ENCODE measurements at places on chromosomes 7 and 10.

DNA sequence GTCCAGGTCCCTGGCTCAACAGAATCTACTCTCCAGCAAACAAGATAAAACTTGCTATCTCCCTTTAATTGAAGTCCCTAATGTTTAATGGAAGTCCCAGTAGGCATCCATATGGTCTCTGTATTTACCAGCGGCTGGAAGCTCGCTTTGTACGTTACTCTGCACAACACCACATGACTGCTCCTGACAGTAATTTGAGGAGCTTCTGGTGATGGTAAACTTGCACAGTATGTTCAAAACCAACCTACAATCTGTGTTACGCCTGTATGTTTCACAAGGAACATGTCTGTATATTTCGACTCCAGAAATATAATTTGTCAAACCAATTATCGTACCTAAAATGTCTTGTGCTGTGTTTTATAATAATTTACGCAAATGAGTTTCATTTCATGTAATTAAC is 4.4 kb upstream of the TECPR1 start:
- DNase-seq, result no peak

GRCh38 chr10:116190883-116191282 is 82.1 kb downstream of the GFRA1 start:
- DNase-seq, result no peak

DNA sequence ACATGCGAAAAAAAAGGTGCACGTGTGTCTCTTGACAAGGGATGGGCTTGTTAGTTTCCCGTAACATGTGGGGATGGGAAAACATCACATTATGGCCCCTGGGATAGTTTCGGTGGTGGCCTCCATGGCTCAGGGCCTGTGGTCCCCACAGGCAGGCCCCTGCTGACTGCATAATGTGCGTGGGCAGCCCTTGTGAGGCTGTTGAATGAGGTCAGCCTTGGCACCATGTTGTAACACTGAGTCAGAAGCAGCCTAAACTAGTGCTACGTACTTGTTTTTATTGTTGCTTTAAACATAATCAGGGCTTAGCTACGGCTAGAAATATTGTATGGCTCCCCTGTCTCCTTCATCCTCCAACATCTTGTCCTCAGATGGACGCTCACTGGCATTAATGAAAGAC is 80.6 kb downstream of the BEND7 start:
- peak; percentile 3 for DNase-seq

DNA sequence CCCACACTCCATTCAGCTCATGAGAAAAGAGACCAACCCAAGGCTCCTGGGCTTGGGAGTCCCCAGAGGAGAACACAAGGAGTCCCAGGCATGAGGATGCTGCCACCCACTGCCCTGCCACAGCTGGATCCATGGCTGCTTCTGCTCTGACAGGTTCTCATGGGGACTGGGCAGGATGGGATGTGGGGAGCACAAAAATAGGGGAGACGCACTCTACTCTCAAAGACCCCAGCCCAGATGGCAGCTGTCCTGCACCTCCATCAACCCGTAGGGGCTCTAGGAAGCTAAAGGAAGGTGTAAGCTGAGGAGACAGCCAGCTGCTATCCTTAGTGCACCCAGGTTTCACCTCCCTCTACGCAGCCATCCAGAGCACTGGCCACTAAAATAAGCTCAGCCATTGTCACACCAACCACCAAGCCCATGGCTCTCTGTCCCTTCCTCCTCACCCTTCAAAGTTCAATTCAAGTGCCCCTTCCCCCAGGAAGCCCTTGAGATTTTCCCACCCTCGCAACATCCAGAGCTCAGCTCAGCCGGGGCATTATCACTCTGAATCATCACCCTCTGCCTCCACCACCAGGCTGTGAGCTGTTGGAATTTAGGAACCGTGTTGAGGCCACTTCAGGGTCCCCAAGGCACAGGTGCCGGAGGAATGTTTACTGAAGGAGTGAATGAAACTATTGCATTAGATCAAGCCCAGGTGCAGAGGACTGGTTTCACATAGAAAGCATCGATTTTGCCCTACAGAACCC is 142.1 kb downstream of the GRID1 start:
- no peak for DNase-seq

DNA sequence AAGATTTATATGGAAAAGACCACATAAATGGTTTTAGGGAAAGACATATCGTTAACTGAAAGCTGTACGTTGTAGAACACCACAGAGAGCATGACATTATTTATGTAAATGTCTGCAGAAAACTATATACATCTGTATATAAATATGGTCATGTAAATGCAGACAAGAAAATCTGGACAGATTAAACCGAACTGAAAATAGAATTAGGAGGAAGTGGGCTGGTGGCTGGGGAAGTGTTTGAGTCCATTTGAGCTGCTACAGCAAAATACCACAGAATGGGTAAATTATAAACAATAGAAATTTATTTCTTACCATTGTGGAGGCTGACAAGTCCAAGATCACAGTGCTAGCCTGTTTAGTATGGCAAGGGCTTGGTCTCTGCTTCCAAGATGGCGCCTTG is 56.3 kb upstream of the USP6NL start:
- no peak for DNase-seq

DNA sequence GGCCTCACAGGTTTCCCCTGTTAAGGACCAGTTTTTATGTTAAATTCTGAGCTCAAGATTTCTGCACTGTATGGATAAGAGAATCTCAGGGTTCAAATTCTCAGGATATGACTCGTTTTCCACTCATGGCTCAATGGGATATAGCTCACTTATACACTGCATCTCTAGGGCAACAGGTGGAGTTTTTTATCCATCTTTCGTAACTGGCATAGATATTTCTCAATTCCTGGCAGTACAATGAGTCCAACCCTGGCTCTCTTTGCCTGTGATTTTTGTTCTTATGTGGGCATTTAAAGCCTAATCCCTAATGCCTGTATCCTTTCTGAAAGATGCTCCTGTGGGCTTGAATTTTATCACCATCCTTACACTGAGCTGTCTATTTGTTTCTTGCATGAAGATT is 7.6 kb downstream of the CCDC172 start:
- DNase-seq, result no peak

GRCh38 chr7:95213809-95214492 is 110.4 kb downstream of the PON1 start:
- no peak for DNase-seq

- DNase-seq, result no peak
Measured at GRCh38 chr10:10519674-10520073, 498.0 kb upstream of the CELF2 start.

GRCh38 chr10:8656261-8656660 is 601.8 kb downstream of the GATA3 start:
- DNase-seq, result no peak

- DNase-seq, result no peak
Measured at GRCh38 chr7:152751449-152752141, 8.0 kb upstream of the ACTR3B start.

- no peak for DNase-seq
Measured at GRCh38 chr10:1629326-1630198, 107.8 kb downstream of the ADARB2 start.

DNA sequence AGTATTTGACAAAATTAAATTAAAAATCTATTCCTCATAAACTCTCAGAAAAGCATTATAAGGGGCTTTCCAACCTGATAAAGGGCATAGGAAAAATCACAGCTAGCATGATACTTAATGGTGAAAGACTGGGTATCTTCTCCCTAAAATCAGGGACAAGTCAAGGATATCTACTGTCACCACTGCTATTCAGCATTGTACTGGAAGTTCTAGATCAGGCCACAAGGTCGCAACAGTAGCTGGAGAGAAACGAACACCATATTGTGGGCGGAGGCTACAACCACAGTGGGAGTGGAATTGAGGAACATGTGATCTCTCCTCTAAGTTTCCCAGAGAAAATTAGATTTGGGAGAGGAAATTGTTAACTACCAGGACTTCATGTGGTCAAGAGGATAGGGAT is 70.0 kb upstream of the NAMPT start:
- no peak for DNase-seq

DNA sequence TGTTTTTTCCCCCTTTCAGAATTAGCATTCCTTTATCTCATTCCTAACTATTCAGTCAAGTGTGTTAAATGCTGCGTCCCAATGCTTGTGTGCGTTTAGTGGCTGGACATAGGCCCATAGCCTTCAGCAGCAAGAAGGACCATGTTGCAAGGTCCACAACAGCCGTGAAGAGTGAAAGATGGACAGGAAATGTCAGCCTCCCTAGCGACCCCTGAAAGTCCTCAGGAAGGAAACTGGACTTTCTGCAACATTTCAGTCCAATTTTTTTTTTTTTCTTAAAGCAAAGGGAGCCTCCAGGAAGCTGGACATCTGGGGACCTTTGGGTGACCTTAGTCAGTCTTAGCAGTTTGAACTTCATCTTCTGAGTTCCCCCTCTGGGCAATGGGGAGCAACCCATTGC is 550.7 kb upstream of the MGMT start:
- DNase-seq, result no peak

DNA sequence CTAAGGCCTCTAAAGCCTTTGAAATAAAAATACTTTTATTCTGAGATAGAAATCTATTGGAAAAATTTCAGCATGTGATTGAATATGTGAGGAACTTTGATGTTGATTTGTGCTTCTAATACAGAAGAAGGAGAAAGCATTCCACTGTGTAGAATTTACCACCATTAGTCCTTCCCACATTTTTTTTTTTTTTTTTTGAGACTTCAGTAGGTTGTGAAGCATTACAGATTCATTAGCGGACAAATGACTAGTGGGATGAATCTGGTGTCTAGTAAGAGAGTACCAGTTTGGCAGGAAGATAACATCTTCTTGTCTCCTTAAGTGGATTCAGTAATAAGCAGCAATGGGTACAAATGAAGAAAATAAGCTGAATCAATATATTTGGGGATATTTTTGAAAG is 95.5 kb downstream of the ANKRD30A start:
- no peak for DNase-seq

GRCh38 chr10:78042752-78043104 is 9.1 kb downstream of the RPS24 start:
- no peak for DNase-seq

DNA sequence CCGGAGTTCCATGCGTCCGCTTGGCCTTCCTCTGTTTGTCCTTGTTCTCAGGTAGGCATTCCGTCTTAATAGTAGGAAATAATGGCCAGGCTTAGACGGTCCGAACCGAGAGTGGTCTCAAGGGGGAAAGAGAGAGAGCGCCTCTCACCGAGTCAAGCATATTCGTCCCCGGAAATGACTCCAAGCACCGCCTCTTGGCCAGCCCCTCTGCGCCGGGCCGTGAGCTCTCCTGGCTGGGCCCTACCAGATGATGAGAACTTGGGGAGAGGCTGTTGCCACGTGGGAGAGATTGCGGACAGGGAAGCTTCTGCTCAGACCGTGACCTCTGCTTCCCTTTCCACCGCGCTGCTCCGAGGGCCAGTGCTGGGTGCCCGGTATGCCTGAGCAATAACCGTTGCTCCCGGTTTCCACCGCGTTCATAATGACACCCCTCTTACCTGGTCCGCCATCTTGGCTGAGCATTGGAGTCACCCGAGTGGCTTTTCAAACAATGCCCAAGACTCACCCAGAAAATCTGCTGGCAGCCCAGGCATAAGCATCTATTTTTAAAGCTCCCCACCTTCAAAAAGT is 251.1 kb upstream of the SHH start:
- DNase-seq, result no peak

DNA sequence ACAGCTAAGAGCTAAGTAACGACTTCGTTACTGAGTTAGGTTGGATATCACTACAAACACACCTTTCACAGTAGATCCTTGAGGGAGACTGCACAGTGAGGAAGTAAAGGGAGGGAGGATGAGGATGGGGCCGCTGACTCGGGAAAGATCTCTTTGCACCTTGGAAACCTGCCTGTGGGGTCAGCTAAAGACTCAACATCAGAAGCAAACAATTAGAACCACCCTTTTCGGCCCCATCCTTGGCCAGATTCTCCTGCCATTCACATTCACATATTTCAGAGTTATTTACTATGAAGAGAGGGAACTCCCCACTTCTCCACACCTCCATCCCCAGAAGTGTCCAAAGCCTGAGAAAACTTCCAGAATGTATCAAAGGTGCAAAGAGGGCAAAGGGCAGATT is 47.1 kb downstream of the CLEC2L start:
- no peak for DNase-seq

- no peak for DNase-seq
Measured at GRCh38 chr7:1218541-1219165, 14.0 kb upstream of the UNCX start.

DNA sequence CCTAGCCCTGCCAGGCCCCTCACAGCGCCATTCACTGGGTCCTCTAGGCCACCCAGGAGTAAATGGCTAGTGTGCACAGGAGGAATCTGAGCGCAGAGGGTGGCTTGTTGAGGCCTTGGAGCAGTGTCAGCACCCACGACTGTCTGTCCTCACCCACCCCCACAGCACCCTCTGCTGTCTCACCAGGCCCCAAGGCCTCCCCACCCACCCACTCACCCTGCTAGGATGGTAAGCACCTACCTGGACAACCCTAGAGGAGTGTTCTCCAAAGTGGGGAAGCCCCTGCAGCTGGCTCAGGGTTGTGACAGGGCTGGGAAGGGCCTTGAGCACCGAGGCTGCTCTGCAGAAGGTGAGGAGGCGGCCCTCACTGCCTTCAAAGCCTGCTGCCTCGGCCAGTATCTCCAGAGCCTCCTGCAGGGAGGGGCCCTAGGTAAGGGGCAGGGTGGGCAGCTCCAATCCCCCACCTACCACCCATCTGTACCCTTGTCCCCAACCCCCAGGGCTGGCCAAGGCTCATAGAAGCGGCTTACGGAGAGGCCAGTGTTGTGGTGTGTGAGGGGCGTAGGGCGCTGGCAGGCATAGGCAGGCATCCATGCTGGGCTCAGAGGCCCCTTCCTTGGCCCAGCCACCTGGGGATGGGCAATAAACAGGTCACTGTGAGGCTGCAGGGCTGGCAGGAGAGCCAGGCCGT is 2.9 kb downstream of the POLM start:
- DNase-seq, result no peak

DNA sequence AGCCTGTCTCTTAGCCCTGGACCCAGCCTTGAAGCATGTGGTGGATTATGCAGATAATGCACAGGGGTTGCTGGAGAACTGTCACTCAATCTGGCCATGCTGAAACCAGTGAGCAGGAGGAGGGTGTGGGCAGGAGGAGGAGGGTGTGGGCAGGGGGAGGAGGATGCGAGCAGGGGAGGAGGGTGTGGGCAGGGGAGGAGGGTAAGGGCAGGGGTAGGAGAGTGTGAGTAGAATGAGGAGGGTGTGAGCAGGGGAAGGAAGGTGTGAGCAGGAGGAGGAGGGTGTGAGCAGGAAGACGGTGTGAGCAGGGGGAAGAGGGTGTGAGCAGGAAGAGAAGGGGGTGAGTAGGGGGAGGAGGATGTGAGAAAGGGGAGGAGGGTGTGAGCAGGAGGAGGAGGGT is 18.8 kb downstream of the CAMK2B start:
- DNase-seq, result no peak

DNA sequence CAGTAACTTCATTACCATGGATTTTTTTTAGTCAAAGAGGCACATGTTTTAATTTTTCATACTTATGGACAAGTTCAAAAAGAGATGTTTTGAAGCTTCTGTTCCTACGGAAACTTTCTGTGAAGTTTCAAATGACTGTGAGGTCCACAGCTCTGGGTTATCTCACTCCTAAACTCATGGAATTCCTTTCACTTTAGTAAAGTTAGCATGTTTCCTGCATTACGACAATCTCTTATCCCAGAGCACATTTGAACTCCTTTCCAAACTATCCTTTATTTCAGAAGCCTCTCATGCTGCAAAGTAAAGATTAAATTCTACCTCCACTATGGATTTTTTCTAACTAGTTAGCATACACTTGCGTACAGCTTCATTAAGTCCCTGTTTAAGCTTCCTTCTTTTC is 15.3 kb upstream of the ADD3 start:
- DNase-seq, result no peak

- no peak for DNase-seq
Measured at GRCh38 chr10:125049216-125049881, 107.4 kb downstream of the ZRANB1 start.

GRCh38 chr7:140062118-140062527 is 628 bp downstream of the PARP12 start:
- DNase-seq, result no peak

GRCh38 chr10:92219559-92219958 is 71.3 kb downstream of the CPEB3 start:
- DNase-seq, result no peak
